Right cardiac atrium (tissue), 5 donors: ENCODE measurements at places on chromosomes 6 and 20.
A peak's percentile ranks its signal among the peaks of the same experiment; 100 is the strongest.

- DNase-seq = no peak
Measured at GRCh38 chr6:166360243-166361076, 18.1 kb upstream of the SFT2D1 start.

GRCh38 chr6:169862043-169862891 is 110.8 kb downstream of the ERMARD start:
- DNase-seq = no peak

DNA sequence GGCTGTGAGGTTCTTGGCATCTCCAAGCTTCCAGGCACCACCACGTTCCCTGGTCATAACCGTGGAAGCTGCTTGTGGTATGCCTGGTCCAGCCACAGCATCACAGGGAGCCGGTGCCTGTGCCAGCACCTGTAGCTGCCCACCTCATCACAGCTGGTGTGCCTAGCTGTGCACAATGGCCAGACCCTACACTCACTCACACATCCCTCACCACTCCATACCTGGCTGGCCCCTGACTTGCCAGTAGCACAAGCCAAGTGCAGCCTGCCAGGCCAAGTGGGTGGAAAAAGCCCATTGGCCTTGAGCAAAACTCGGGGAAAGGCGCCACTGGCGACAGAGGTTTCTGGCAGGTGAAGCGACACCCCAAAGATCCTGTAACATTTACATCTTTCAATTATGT is 192.3 kb upstream of the MANEA start:
- peak; percentile 34 for DNase-seq

- DNase-seq = peak; percentile 72
Measured at GRCh38 chr6:5968817-5969734, 37.6 kb downstream of the NRN1 start.
